Ovary (tissue), 10 donors: ENCODE measurements at places on chromosomes 11 and 22.

- H3K36me3 ChIP-seq = no peaks in the 10 kb centered on the region
- H3K27ac ChIP-seq = no peak overlapping the region
- no peak overlapping the region for H3K4me3 ChIP-seq
- no peak for DNase-seq
- H3K4me1 ChIP-seq = no peaks in the 10 kb centered on the region
Measured at GRCh38 chr11:33842236-33842915, 49.5 kb downstream of the LMO2 start.

- H3K36me3 ChIP-seq = no peaks in the 10 kb centered on the region
- peak; percentile 17 for DNase-seq
- H3K4me1 ChIP-seq = no peaks in the 10 kb centered on the region
Measured at GRCh38 chr11:2761131-2762030, 61.6 kb upstream of the KCNQ1OT1 start.

GRCh38 chr11:82775736-82776346, 42.2 kb upstream of the FAM181B start:
- no peaks in the 10 kb centered on the region for H3K4me1 ChIP-seq
- no peak for DNase-seq
- no peaks in the 10 kb centered on the region for H3K36me3 ChIP-seq
- no peak overlapping the region for H3K27ac ChIP-seq
- no peak overlapping the region for H3K4me3 ChIP-seq
- no peaks in the 10 kb centered on the region for H3K27me3 ChIP-seq

- no peaks in the 10 kb centered on the region for H3K36me3 ChIP-seq
- H3K27ac ChIP-seq = peak overlapping the region; percentile 58
- no peaks in the 10 kb centered on the region for H3K27me3 ChIP-seq
Measured at GRCh38 chr22:48640890-48641841, 1186.5 kb downstream of the BRD1 start.

DNA sequence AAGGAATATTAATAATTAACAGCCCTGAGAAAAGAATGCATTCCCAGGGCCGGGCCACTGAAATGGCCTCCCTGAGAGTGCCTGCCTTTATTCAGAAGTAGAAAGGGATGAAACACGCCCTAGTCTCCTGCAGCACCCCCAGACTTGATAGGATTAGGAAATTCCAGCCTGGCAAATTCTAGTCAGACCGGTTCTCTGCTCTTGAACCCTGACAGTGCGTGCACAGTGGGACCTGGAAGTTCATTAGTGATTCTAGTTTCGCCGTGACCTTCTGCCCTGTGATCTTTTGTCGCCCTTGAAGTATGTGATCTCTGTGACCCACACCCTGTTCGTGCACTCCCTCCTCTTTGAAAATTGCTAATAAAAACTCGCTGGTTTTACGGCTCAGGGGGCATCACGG, 2.1 kb upstream of the GSTP1 start:
- H3K4me1 ChIP-seq = peaks cover 7% of the 10 kb centered on the region
- no peaks in the 10 kb centered on the region for H3K27me3 ChIP-seq
- no peaks in the 10 kb centered on the region for H3K36me3 ChIP-seq
- no peak for DNase-seq

- H3K27me3 ChIP-seq = no peaks in the 10 kb centered on the region
- no peak overlapping the region for H3K27ac ChIP-seq
- no peak for DNase-seq
- no peaks in the 10 kb centered on the region for H3K4me1 ChIP-seq
Measured at GRCh38 chr11:33980897-33981296, 70.6 kb upstream of the CAPRIN1 start.

GRCh38 chr11:129457321-129457720, 81.7 kb downstream of the BARX2 start:
- H3K4me1 ChIP-seq = no peaks in the 10 kb centered on the region
- DNase-seq = no peak
- no peak overlapping the region for H3K27ac ChIP-seq
- no peaks in the 10 kb centered on the region for H3K36me3 ChIP-seq
- H3K27me3 ChIP-seq = no peaks in the 10 kb centered on the region

- no peak for DNase-seq
- H3K4me1 ChIP-seq = no peaks in the 10 kb centered on the region
- H3K27me3 ChIP-seq = no peaks in the 10 kb centered on the region
- H3K27ac ChIP-seq = no peak overlapping the region
Measured at GRCh38 chr11:92083123-92083522, 141.5 kb upstream of the FAT3 start.

GRCh38 chr11:111785886-111786412, 19.8 kb upstream of the PPP2R1B start:
- no peak for DNase-seq
- no peaks in the 10 kb centered on the region for H3K27me3 ChIP-seq
- no peak overlapping the region for H3K4me3 ChIP-seq
- H3K36me3 ChIP-seq = no peaks in the 10 kb centered on the region

- H3K36me3 ChIP-seq = no peaks in the 10 kb centered on the region
- H3K4me1 ChIP-seq = peaks cover 14% of the 10 kb centered on the region
- H3K27me3 ChIP-seq = no peaks in the 10 kb centered on the region
- DNase-seq = peak; percentile 73
Measured at GRCh38 chr22:39405346-39406085, 5.9 kb downstream of the TAB1 start.

- no peaks in the 10 kb centered on the region for H3K4me1 ChIP-seq
- no peaks in the 10 kb centered on the region for H3K27me3 ChIP-seq
- no peaks in the 10 kb centered on the region for H3K36me3 ChIP-seq
- DNase-seq = no peak
- no peak within 1 kb of the TSS for H3K27ac ChIP-seq
- no peak within 1 kb of the TSS for H3K4me3 ChIP-seq
Measured at GRCh38 chr11:111245425-111245824, at the start of gene POU2AF2. Gene POU2AF2, plus strand, starts transcription at chr11:111245725. Its CDS starts 129 bp downstream, at chr11:111245854.

GRCh38 chr22:24400034-24400725, 27.2 kb upstream of the ADORA2A start:
- no peaks in the 10 kb centered on the region for H3K27me3 ChIP-seq
- H3K4me1 ChIP-seq = peaks cover 4% of the 10 kb centered on the region
- no peak for DNase-seq
- no peak overlapping the region for H3K4me3 ChIP-seq

DNA sequence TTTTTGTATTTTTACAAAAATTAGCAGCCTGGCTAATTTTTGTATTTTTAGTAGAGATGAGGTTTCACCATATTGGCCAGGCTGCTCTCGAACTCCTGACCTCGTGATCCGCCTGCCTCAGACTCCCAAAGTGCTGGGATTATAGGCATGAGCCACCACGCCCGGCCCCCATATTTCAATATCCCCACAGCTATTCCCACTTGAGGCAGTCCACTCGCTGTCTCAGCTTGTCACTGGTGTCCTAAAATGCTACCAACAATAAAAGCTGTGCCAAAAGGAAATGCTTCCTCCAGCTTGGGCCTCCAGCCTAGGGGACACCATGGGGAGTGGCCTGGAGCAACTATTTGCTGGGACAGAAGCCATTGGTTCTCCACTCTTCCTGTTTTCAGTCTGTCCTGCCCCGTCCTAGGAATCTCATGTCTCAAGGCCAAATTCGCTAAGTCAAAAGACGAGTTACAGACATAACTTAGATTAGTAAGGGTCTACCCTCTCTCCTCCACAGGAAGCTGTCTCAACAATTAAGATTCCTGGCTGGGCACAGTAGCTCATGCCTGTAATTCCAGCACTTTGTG, 7.3 kb upstream of the SPINDOC start:
- peaks cover 2% of the 10 kb centered on the region for H3K4me1 ChIP-seq
- no peaks in the 10 kb centered on the region for H3K27me3 ChIP-seq
- no peak overlapping the region for H3K27ac ChIP-seq
- no peaks in the 10 kb centered on the region for H3K36me3 ChIP-seq

GRCh38 chr22:49916831-49917230, 1.4 kb downstream of the ALG12 start:
- no peaks in the 10 kb centered on the region for H3K27me3 ChIP-seq
- peaks cover 7% of the 10 kb centered on the region for H3K4me1 ChIP-seq

DNA sequence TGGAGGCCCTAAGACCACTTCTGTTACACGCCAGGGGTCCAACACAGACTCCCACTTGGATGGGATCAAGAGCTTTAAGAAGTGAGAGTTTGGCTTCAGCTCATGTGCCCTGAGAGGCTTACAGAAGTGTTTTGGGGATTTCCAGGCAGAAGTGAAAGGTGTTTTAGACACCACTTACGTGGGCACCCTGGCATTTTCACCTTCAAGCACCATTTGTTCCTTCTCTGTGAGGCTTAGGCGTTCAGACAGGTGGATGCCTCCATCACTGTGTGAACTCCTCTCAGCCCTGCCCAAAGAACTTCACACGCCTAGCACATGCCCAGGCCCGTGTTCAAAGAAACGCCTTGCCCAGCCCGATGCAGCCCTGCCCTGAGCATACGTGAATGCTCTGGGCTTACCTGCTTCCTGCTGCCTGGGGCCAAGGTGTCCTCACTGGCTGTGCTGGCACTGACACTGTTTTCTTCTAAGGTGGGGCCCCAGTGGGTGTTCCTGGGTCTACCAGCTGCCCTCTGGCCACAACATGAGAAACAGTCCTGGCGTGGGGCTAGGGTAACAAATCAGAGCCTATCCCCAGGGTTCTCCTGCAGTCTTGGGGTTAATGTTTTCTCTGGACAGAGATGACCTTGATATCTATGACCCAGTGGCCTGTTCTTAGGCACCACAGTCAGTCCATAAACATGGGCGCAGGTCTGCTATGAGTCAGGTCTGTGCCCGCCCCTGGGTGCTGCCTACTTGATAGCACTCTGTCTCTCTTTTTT, 34.0 kb downstream of the AMPD3 start:
- no peaks in the 10 kb centered on the region for H3K36me3 ChIP-seq
- H3K27ac ChIP-seq = no peak overlapping the region
- peak; percentile 8 for DNase-seq
- no peak overlapping the region for H3K4me3 ChIP-seq

DNA sequence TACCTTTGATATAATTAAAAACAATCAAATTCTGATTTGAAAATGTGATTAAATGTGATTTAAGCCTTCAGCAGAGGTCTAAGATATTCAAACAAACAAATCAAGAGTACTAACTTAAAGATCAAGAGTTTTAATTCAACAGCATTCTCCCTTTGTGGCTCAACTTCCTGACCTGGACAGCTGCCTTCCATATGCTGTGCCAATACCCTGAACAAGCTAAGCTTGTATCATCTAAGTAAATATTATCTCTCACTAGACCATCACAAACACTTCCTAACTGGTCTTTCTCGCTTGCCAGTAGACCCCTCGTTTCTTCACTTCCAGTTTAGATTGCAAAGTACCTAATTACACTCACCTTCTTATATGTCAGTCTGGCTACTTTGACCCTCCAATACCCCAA, 35.9 kb upstream of the P4HA3 start:
- H3K27me3 ChIP-seq = no peaks in the 10 kb centered on the region
- H3K27ac ChIP-seq = no peak overlapping the region
- DNase-seq = no peak
- no peaks in the 10 kb centered on the region for H3K36me3 ChIP-seq
- H3K4me1 ChIP-seq = no peaks in the 10 kb centered on the region

DNA sequence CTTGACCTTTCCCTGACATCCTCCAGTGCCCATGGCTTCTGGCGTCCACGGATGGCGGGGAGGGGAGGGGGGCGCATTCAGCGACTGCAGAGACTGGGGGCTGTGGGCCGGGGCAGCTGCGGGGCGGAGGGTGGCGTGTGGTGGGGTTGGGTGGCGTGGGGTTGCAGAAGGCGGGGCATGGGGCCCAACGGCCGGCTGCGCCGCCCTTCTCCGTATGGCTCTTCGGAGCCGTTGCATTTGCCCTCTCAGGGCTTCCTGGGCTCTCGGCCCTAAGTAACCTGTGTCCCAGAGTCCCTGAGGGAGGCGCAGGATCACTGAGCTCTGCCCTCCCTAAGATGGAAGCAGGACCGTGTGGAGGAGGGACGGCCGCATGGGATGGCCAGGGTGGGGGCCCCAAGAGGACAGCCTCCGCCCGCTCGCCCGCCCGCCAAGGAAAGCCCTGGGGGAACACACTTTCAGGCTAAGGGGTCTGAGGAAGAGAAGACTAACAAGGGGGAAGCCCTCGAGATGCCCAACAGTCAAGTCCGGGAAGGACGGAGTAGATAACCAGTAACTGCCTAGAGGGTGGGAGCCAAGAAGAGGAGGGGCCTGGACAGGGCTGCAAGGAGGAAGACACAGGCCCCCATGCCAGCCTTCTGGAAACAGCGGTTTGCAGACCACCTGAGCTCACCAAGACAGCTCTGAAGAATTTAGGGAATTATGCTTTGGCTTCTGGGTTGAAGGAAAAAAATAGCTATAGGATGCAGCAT, 9.2 kb upstream of the AIFM3 start:
- H3K27me3 ChIP-seq = no peaks in the 10 kb centered on the region
- H3K4me1 ChIP-seq = peaks cover 8% of the 10 kb centered on the region
- DNase-seq = no peak

- no peaks in the 10 kb centered on the region for H3K36me3 ChIP-seq
- H3K27me3 ChIP-seq = no peaks in the 10 kb centered on the region
- H3K4me1 ChIP-seq = no peaks in the 10 kb centered on the region
- no peak overlapping the region for H3K4me3 ChIP-seq
Measured at GRCh38 chr11:35917676-35918075, 26.2 kb upstream of the LDLRAD3 start.

GRCh38 chr11:15313862-15314261, 199.1 kb downstream of the INSC start:
- no peaks in the 10 kb centered on the region for H3K4me1 ChIP-seq
- DNase-seq = no peak
- no peaks in the 10 kb centered on the region for H3K36me3 ChIP-seq
- H3K27me3 ChIP-seq = no peaks in the 10 kb centered on the region

GRCh38 chr22:38623351-38623750, 32.8 kb downstream of the FAM227A start:
- H3K4me3 ChIP-seq = no peak overlapping the region
- no peaks in the 10 kb centered on the region for H3K36me3 ChIP-seq
- H3K27me3 ChIP-seq = no peaks in the 10 kb centered on the region
- H3K4me1 ChIP-seq = no peaks in the 10 kb centered on the region

- no peaks in the 10 kb centered on the region for H3K4me1 ChIP-seq
- no peaks in the 10 kb centered on the region for H3K27me3 ChIP-seq
- no peaks in the 10 kb centered on the region for H3K36me3 ChIP-seq
- H3K4me3 ChIP-seq = no peak overlapping the region
- no peak for DNase-seq
Measured at GRCh38 chr11:122900587-122901202, 18.1 kb downstream of the JHY start.

GRCh38 chr11:95365348-95365747, 134.3 kb upstream of the SESN3 start:
- no peaks in the 10 kb centered on the region for H3K36me3 ChIP-seq
- H3K4me1 ChIP-seq = no peaks in the 10 kb centered on the region
- no peak overlapping the region for H3K4me3 ChIP-seq
- H3K27ac ChIP-seq = no peak overlapping the region
- H3K27me3 ChIP-seq = no peaks in the 10 kb centered on the region

GRCh38 chr11:8066911-8067455, 14.0 kb upstream of the TUB start:
- H3K27me3 ChIP-seq = no peaks in the 10 kb centered on the region
- H3K27ac ChIP-seq = no peak overlapping the region
- DNase-seq = no peak
- peaks cover 18% of the 10 kb centered on the region for H3K4me1 ChIP-seq
- H3K36me3 ChIP-seq = no peaks in the 10 kb centered on the region
- H3K4me3 ChIP-seq = no peak overlapping the region

GRCh38 chr11:108558222-108558621, 35.3 kb downstream of the EXPH5 start:
- H3K4me3 ChIP-seq = no peak overlapping the region
- no peak overlapping the region for H3K27ac ChIP-seq
- H3K27me3 ChIP-seq = no peaks in the 10 kb centered on the region
- H3K36me3 ChIP-seq = no peaks in the 10 kb centered on the region
- H3K4me1 ChIP-seq = no peaks in the 10 kb centered on the region
- no peak for DNase-seq
